SJSA1 (cell line): ENCODE measurements at places on chromosomes 16 and 17. TPM values are rescaled to one million over a fixed set of nuclear protein-coding genes. Genes with fewer than 3 reads are reported as not detected.

Gene SLC13A2
- total RNA-seq, result not detected in 2 replicates

Gene POLR3K
- total RNA-seq, result 10.1 and 20.8 TPM in 2 replicates

DNA sequence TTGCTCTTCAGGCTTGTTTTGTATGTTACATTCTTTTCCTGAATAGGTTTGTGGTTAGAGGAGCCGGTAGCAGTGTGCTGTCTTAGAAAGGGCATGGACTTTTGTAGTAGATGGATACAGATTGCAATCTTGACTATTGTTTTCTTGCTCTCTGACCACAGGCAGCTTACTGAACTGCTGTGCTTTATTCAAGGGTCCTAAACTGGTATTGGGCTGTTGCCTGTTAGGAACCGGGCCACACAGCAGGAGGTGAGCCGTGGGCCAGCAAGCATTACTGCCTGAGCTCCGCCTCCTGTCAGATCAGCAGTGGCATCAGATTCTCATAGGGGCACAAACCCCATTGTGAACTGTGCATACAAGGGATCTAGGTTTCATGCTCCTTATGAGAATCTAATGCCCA lies 373.9 kb downstream of the CPPED1 start:
- H3K27me3 ChIP-seq, result no peaks in the 10 kb centered on the region
- no peak overlapping the region for H3K27ac ChIP-seq
- H3K36me3 ChIP-seq, result no peaks in the 10 kb centered on the region
- H3K4me3 ChIP-seq, result no peak overlapping the region

- peaks cover 47% of the 10 kb centered on the region for H3K4me1 ChIP-seq
- no peaks in the 10 kb centered on the region for H3K27me3 ChIP-seq
- peaks cover 27% of the 10 kb centered on the region for H3K36me3 ChIP-seq
- no peak overlapping the region for H3K27ac ChIP-seq
Measured at GRCh38 chr17:20203761-20204263, 194.7 kb downstream of the SPECC1 start.

DNA sequence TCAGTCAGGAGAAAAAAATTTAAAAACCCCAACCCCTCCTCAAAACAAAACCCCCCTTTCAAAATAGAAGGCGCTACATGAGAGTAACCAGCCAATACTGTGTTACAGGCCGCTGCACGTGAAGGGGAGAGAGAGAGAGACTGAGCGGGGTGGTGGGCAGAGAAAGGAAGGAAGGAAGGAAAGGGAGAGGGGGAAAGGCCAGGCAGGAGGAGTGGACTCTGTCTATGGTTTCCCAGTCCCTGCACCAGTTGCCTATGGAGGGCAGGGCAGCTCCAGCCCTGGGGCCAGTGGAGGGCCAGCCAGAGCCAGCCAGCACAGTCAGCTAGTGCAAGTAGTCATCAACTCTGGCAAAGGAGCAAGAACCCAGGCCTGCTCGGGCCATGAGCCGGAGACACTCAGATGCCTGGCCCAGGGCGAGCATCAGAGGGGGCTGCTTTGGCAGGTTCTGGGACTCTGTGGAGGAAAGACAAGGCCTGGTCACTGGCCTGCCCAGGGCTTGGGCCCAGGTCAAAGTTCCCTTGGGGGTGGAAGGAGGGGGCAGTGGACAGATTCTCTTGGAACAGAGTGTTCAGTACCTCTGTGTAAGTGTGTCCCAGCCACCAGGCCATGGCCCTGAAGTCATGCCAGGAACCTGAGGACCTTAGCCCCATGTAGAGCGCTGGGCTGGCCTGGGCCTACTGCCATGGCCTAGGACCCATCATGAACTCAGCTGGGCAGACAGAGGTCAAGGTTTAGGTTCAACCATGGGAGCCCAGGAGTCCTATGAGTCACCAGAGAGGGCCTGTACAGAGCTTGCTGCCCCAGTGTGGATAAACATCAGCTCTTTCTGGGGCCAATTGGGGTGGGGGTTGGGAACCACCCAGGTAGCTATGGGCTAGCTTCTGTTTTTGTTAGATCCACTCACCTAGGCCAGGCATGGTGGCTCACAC lies 7.3 kb upstream of the GFOD2 start:
- H3K4me1 ChIP-seq, result 0 out of 2 replicates have a peak, but pooled peaks cover 5% of the 10 kb centered on the region
- no peaks in the 10 kb centered on the region for H3K27me3 ChIP-seq
- H3K27ac ChIP-seq, result no peak overlapping the region

- 0 out of 2 replicates have a peak, but pooled peaks cover 3% of the 10 kb centered on the region for H3K4me1 ChIP-seq
- H3K36me3 ChIP-seq, result no peaks in the 10 kb centered on the region
- no peak overlapping the region for H3K27ac ChIP-seq
- no peaks in the 10 kb centered on the region for H3K27me3 ChIP-seq
Measured at GRCh38 chr17:8670421-8670820, 39.9 kb upstream of the MYH10 start.

Gene GRIN2A
- not detected in 2 replicates for total RNA-seq

- no peak overlapping the region for H3K4me3 ChIP-seq
- H3K36me3 ChIP-seq, result no peaks in the 10 kb centered on the region
- peak; percentile 69 for DNase-seq
Measured at GRCh38 chr16:997440-998051, 16.0 kb downstream of the SOX8 start.

DNA sequence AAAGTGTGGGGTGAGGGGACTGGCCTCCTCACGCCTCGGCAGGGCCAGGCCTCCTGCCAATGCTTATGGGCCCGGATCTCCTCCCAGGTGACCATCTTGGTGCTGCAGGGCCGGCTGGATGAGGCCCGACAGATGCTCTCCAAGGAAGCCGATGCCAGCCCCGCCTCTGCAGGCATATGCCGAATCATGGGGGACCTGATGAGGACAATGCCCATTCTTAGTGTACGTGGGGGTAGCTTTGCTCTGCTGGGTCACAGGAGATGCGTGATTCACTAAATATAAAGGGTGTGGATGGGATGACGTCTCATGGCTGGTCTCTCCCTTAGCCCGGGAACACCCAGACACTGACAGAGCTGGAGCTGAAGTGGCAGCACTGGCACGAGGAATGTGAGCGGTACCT lies 19.5 kb downstream of the NUP85 start:
- no peaks in the 10 kb centered on the region for H3K27me3 ChIP-seq
- H3K4me3 ChIP-seq, result no peak overlapping the region
- H3K4me1 ChIP-seq, result no peaks in the 10 kb centered on the region
- peaks cover 96% of the 10 kb centered on the region for H3K36me3 ChIP-seq
- no peak overlapping the region for H3K27ac ChIP-seq

Gene PIRT
- total RNA-seq, result not detected in 2 replicates

Gene FOXL1
- total RNA-seq, result 39.4 and 43.2 TPM in 2 replicates

Gene KRT20
- total RNA-seq, result not detected in 2 replicates

DNA sequence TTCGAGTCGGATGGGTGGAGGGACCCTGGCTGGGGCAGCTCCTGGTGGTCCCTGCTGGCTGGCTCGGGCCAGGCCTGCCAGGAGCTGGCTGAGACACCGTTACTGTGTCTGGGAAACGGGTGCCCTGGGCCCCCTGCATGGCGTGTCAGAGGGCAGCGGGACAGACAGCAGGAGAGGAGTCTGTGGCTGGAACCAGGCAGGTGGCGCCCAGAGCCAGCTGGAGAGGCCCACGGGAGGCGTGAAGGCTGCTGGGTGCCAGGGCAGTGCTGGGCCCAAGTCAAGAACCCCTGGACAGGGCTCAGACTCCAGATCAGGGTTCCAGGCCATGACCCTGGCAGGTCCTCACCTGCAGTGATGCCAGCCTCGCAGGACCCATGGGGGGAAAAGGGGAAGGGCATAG lies 16.6 kb downstream of the SOX8 start:
- H3K4me3 ChIP-seq, result no peak overlapping the region
- DNase-seq, result no peak
- H3K27me3 ChIP-seq, result peaks cover 71% of the 10 kb centered on the region
- no peak overlapping the region for H3K27ac ChIP-seq
- no peaks in the 10 kb centered on the region for H3K36me3 ChIP-seq

Gene TSEN54
- total RNA-seq, result 54.0 and 78.4 TPM in 2 replicates

DNA sequence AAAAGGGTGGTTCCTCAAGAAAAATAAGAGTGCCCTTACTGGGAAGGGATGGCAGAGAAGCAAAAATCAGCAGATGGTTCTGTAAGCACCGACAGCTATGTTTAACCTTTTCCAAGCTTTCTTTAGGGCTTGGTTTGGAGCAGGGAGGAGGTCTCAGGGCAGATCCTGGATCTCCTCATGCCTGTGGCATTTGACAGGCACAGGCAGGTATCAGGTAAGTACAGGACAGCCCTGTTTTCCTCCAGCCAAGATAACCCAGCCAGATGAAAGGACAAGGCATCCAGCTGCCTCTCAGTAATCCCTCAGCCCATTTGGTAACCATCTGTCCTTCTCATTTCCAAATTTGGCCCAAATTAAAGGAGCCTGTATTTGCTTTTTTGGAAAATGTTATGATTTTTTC lies 141.5 kb downstream of the TOX3 start:
- no peak for DNase-seq
- no peak overlapping the region for H3K27ac ChIP-seq
- H3K27me3 ChIP-seq, result no peaks in the 10 kb centered on the region
- H3K36me3 ChIP-seq, result no peaks in the 10 kb centered on the region

GRCh38 chr17:43616421-43616820 lies 45.3 kb downstream of the MEOX1 start:
- H3K27me3 ChIP-seq, result no peaks in the 10 kb centered on the region
- no peaks in the 10 kb centered on the region; the same call in 1 of the 2 replicates for H3K4me1 ChIP-seq
- H3K4me3 ChIP-seq, result no peak overlapping the region
